Psoas muscle (tissue), 8 donors: ENCODE measurements at places on chromosomes 2 and 18. TPM values are rescaled to one million over a fixed set of nuclear protein-coding genes. Genes with fewer than 3 reads are reported as not detected.

DNA sequence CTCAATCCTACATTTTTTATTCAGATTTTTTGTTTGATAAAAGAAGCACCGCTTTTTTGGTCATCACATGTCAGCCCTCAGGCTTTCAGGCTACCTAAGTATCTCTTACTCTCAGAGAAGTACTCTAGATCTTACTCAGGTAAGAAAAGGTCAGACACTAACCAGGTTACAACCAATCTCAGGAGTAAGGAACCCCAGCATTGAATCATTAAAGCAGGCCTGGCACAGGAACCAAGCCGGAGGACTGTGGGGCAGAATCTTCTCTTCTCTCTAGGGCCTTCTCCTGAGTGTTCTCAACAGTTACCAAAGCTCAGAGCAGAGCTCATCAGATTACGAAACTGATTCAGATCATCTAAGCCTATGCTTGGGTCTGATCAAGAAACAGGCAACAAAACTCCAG is 28.2 kb downstream of the RBMS1 start:
- no peak overlapping the region for H3K4me3 ChIP-seq
- no peaks in the 10 kb centered on the region for H3K27me3 ChIP-seq
- H3K27ac ChIP-seq: no peak overlapping the region
- no peaks in the 10 kb centered on the region for H3K36me3 ChIP-seq

GRCh38 chr18:37378336-37379010 is 187.1 kb downstream of the CELF4 start:
- H3K27ac ChIP-seq: no peak overlapping the region
- no peaks in the 10 kb centered on the region for H3K27me3 ChIP-seq
- H3K4me1 ChIP-seq: no peaks in the 10 kb centered on the region
- DNase-seq: no peak
- no peaks in the 10 kb centered on the region for H3K36me3 ChIP-seq
- no peak overlapping the region for H3K4me3 ChIP-seq

DNA sequence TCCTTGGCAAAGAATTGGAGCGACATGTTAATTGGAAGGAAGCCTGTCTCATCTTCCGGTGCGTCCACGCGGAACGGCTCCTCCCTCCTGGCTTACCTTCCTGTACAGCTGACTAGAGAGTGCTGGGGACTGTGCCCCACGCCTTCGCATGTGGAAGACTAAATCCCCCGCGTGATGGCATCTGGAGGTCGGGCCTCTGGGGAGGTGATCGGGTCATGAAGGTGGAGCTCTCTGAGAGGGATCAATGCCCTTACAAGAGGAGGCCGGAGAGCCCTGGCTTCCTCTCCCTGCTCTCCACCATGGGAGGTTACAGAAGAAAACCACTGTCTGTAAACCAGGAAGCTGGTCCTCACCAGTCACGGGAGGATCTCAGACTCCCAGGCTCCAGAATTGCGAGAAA is 104.1 kb upstream of the OTOS start:
- no peaks in the 10 kb centered on the region for H3K27me3 ChIP-seq
- DNase-seq: no peak
- H3K27ac ChIP-seq: peak overlapping the region; percentile 53
- no peaks in the 10 kb centered on the region for H3K4me1 ChIP-seq
- no peak overlapping the region for H3K4me3 ChIP-seq

DNA sequence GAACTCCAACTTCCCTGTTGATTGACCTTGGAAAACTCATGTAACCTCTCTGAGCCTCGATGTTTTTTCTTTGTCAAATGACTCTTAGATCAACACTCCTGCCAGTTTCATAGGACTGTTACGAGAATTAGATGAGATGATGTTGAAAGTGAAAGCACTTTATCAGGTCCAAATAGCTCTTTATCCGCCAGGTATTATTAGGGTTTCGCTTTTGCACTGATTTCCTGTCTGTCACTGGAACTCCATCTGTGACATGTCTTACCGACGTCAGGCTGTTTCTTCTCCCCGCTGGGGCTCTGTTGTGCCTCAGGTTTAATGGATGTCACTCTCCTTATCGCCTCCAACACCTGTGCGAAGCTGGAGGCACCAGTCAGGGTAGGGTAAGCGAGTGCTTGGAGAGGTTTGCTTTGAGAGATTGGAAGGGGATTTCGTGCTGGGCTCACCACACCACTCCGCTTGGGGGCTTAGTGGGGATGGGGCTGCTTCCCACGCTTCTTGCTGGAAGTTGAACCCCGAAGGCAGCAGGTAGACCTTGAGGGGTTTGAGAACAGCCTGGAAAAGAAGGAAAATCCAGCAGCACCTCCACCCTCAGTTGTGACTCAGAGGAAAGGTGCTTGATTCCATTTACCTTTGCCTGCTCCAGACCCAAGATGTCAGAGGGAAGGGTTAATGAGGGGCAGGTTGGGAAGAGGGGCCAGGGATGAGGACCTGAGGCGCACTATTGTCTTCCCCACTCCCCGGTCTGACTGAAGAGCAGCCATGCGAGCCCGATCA is 4.3 kb downstream of the GAD1 start:
- no peak overlapping the region for H3K27ac ChIP-seq
- no peaks in the 10 kb centered on the region for H3K27me3 ChIP-seq
- H3K36me3 ChIP-seq: no peaks in the 10 kb centered on the region
- H3K4me3 ChIP-seq: peak overlapping the region; percentile 60

GRCh38 chr18:50133526-50133925 is 61.4 kb downstream of the MYO5B start:
- peaks cover 3% of the 10 kb centered on the region for H3K27me3 ChIP-seq
- H3K36me3 ChIP-seq: no peaks in the 10 kb centered on the region
- no peaks in the 10 kb centered on the region for H3K4me1 ChIP-seq
- H3K27ac ChIP-seq: no peak overlapping the region
- DNase-seq: no peak

- H3K27me3 ChIP-seq: no peaks in the 10 kb centered on the region
- no peaks in the 10 kb centered on the region for H3K36me3 ChIP-seq
- H3K4me1 ChIP-seq: no peaks in the 10 kb centered on the region
- H3K27ac ChIP-seq: no peak overlapping the region
- H3K4me3 ChIP-seq: no peak overlapping the region
These were observed 247.0 kb downstream of the TMX3 start for GRCh38 chr18:68467957-68468356.

DNA sequence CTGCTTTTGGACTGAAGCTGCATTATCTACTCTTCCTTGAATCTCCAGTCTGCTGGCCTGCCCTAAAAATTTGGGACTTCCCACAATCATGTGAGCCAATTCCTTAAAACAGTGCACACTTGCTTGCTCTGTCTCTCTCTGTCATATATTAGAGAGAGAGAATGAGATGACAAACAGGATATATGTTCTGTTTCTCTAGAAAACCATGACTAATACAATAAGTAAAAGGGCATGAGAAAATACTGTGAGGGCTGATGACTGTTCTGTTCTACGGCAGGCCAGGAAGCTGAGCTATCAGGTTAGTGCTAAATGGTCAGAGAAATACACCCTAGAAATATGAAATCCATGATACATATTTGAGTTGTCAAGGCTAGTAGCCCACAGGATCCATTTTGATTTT is 1896.8 kb upstream of the CELF4 start:
- no peaks in the 10 kb centered on the region for H3K27me3 ChIP-seq
- H3K36me3 ChIP-seq: no peaks in the 10 kb centered on the region
- H3K4me1 ChIP-seq: no peaks in the 10 kb centered on the region
- no peak for DNase-seq

DNA sequence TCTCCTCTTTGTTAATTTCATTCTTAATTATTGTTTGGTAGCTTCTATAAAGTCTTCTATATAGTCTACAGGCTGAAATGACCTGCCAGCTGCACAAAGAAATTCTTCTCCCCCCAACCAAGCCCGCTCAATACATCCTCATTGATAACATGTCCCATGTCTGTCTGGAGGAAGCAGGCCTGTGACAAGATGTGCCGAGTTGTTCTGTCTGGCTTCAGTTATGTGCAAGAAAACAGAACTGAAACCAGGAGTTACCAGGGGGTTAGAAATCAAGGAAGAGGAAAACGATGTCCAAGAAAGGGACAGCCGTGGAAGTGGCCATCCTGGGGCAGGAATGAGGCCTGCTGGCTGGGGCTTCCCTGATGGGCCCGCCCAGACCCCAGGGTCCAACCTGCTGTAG is 57.6 kb downstream of the MTCL1 start:
- no peak overlapping the region for H3K27ac ChIP-seq
- no peak overlapping the region for H3K4me3 ChIP-seq
- H3K36me3 ChIP-seq: peaks cover 5% of the 10 kb centered on the region
- no peaks in the 10 kb centered on the region for H3K4me1 ChIP-seq
- H3K27me3 ChIP-seq: no peaks in the 10 kb centered on the region

GRCh38 chr18:34224423-34225217 is at the start of gene NOL4:
Gene NOL4 (minus strand): TSS chr18:34224913. CDS start chr18:34223253, 1,660 bp downstream.
- peaks cover 9% of the 10 kb centered on the region for H3K27me3 ChIP-seq
- DNase-seq: no peak
- H3K4me3 ChIP-seq: peak within 1 kb of the TSS; percentile 67
- peaks cover 19% of the 10 kb centered on the region for H3K4me1 ChIP-seq

DNA sequence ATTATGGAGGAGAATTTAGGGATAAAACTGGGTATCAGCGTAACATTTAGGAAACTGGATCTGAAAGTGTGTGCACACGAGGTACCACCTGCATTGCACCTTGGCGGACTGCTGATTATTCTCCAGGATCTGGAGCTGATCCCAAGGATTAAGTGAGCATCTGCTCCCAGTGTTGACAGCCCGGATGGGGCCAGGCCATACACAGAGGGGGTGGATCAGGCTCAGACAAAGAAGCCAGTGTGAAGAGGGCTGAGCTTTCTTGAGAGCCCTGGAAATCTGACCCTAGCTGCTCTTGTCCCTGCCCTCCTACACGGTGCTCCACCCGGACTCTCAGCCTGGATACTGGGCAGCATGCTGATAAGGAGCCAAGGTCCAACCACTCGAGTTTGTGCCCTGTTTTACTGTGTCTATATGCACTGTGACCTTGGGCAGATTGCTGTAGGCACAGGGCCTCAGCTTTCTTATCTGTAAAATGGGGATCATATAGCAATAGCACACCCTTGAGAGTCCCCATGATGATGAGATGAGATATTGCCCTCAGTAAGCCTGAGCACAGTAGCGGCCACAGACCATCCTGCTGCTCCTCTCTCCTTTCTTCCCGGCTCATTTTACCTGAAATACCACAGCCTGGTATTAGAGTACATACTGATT is 396.8 kb upstream of the CELF4 start:
- no peaks in the 10 kb centered on the region for H3K27me3 ChIP-seq
- no peaks in the 10 kb centered on the region for H3K36me3 ChIP-seq
- DNase-seq: no peak
- H3K4me3 ChIP-seq: no peak overlapping the region

DNA sequence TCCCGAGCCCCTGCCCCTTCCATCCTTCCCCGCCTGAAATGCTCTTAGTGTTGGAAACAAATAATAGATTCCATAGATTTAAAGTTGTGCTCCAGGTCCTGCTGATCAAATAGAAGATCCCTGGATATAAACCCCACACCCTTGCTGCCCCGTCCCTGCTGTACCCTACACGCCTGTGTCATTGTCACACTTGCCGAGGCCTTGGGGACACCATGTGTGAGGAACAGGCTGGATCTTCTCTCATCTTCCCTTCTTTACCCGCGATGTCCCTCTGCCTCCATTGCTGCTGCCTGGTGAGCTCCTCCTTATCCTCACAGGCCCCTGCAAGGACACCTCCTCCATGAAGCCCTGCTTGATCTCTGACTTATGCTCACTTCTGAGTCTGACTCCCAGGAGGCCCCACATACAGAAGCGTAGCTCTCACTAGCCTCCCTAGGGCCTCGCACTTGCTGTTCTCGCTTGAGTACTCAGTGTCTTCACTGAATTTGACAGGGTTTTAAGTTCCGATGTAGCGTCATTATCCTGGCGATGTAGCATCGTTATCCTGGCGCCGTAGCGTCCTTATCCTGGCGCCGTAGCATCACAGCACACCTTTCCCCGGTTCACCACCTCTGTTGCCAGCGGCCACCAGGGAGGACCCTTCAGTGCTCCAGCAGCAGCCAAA is 221.9 kb downstream of the NDUFA10 start:
- no peaks in the 10 kb centered on the region for H3K36me3 ChIP-seq
- no peak overlapping the region for H3K4me3 ChIP-seq
- H3K27me3 ChIP-seq: no peaks in the 10 kb centered on the region
- DNase-seq: no peak

- H3K4me3 ChIP-seq: no peak overlapping the region
- DNase-seq: no peak
- no peaks in the 10 kb centered on the region for H3K4me1 ChIP-seq
- H3K36me3 ChIP-seq: no peaks in the 10 kb centered on the region
- no peaks in the 10 kb centered on the region for H3K27me3 ChIP-seq
- no peak overlapping the region for H3K27ac ChIP-seq
These were observed 6.5 kb downstream of the PLEK start for GRCh38 chr2:68371581-68371980.

Gene RAB6D
- total RNA-seq: not detected

Gene C2orf80
- total RNA-seq: not detected

Gene SF3B6
- total RNA-seq: 44.2 TPM

Gene LHCGR
- total RNA-seq: not detected

Gene CCDC74A
- total RNA-seq: 0.51 TPM

Gene KIAA2012
- not detected for total RNA-seq

Gene RND3
- total RNA-seq: 8.8 TPM

Gene C2orf15
- total RNA-seq: not detected
